B cell (primary cell): ENCODE measurements at places on chromosomes 1 and 21. TPM values are rescaled to one million over a fixed set of nuclear protein-coding genes. Genes with fewer than 3 reads are reported as not detected.
A peak's percentile ranks its signal among the peaks of the same experiment; 100 is the strongest.

DIO1 gene
- total RNA-seq, result not detected in 2 replicates

- no peak for DNase-seq
Observed at GRCh38 chr1:200442023-200442422, 32.2 kb upstream of the ZNF281 start.

DNA sequence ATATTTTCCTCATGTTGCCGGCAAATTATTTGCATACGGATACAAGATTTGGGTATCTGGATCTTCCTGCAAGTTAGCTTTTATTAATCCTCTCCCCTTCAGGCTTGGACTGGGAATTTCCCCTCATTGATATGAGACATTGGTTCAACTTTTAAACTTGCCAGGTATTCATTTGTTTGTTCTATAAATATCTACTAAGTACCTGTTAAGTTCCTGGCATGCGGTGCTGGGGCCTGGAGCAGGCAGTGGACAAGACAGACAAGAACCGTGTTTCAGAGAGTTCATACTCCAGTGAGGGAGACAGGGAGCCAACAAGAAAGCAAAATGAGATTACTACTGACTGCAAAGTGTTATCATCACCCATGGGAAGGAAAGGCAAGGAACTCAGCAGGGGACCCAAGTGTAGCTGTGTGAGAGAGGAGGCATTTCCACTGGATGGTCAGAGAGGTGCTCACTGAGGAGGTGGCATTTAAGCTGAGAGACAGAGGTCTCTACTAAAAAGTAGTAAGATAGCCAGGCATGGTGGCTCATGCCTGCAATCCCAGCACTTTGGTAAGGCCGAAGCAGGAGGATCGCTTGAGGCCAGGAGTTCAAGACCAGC, 39.1 kb upstream of the FHAD1 start:
- no peak overlapping the region for H3K4me3 ChIP-seq
- H3K4me1 ChIP-seq, result no peaks in the 10 kb centered on the region
- no peaks in the 10 kb centered on the region for H3K36me3 ChIP-seq

DNA sequence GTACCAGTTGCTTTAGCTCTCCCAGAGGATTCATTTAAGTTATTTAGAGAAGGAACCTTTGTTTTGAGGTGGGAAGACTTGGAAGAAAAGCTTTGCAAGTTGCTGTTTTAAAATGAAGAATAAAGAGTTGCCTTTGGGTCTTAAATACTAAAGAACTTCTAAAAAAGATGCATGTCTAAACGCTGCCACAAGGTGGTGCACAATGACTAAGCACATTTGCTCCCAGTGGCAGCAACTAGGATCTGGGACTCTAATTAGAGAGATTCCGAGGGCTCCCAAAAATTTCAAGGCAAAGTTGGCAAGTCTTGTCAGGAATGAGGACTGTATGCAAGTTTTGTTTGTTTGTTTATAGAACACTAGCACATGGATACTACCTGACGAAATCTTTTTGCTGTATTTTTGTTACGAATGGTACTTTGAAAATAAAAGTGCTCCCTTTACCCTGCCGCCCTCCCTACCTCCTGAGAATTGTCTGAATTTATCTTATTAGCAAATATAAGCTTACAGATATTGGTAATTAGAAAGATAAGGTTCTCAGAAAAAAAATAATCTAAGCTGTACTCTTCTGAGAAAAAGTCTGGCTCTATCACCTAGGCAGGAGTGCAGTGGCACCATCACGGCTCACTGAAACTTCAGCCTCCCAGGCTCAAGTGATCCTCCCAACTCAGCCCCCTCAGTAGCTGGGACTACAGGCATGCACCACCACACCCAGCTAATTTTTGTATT, 121.8 kb downstream of the HFM1 start:
- H3K4me1 ChIP-seq, result no peaks in the 10 kb centered on the region
- H3K27me3 ChIP-seq, result no peaks in the 10 kb centered on the region
- H3K4me3 ChIP-seq, result no peak overlapping the region
- no peak overlapping the region for H3K27ac ChIP-seq
- peak; percentile 59 for DNase-seq
- no peaks in the 10 kb centered on the region for H3K36me3 ChIP-seq

- DNase-seq, result no peak
- no peaks in the 10 kb centered on the region for H3K27me3 ChIP-seq
- H3K36me3 ChIP-seq, result peaks cover 32% of the 10 kb centered on the region
- H3K4me3 ChIP-seq, result no peak overlapping the region
- H3K27ac ChIP-seq, result peak overlapping the region; percentile 3
- peaks cover 23% of the 10 kb centered on the region for H3K4me1 ChIP-seq
Observed at GRCh38 chr1:43653893-43654292, 3.9 kb downstream of the KDM4A start.

- no peak overlapping the region for H3K4me3 ChIP-seq
- H3K27ac ChIP-seq, result no peak overlapping the region
- H3K36me3 ChIP-seq, result no peaks in the 10 kb centered on the region
- peak; percentile 20 for DNase-seq
Observed at GRCh38 chr1:108551137-108551862, 8.6 kb upstream of the EEIG2 start.

DNA sequence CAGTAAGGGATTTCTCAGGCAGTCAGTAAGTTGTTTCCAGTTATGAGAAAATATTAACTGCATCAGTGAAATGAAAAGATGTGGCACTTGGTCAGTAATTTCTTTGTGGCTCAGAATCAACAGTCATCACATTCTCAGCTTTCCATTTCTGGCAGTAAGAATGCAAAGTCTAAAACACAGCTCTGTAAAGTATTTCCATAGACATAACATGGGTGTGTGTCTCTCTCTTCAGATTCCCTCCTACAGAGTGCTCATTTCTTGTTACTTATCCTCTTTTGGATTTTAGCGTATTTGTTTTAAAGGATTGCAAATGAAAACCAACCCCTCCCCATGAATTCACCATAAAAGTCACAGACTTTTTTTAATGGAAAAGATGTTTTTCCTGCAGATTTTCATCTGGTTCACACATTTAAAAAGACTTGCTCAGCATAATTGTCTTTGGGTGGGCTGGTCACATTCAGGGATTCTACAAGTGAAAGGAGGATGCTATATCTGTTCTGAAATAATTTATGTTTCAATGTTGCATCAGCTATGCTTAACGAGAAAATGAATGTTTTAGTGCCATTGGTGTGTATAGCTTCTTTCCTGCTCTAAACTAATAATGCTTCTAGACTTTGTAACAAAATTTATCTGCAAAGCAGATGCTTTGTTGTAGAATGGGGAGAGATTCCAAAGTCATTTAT, 34.6 kb upstream of the CD55 start:
- no peak overlapping the region for H3K4me3 ChIP-seq
- H3K4me1 ChIP-seq, result peaks cover 12% of the 10 kb centered on the region
- no peak for DNase-seq
- H3K27me3 ChIP-seq, result no peaks in the 10 kb centered on the region
- H3K27ac ChIP-seq, result no peak overlapping the region

DNA sequence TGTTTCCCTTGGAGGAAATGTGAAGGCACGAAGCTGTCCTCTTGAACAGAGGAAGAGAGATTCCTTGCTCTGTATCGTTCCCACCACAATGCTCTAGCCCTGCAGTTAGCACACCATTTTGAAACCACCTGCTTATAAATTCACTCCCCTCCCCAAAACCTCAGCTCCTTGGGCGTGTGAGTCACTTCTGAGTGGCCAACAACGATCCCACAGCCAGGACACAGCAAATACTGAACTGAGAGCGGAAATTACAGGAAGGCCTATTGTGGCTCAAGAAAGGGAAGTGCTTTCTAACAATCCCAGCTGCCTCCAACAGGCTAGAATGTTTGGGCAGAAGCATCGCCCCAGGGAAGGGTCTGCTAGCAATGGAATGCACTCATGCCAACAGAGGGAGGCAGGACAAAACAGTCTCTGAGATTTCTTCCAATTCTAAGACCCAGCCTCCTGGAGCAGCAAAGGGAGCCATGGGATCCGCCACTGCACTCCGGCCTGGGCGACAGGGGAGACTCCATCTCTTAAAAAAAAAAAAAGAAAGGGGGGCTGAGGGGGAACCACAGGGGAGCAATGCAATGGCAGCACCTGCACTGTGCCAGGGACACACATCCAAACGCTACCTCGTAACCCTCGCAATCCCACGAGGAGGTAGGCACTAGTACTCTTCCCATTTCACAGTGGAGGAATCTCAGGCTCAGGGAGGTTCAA, 1.9 kb downstream of the TMEM53 start:
- no peaks in the 10 kb centered on the region for H3K36me3 ChIP-seq
- H3K4me3 ChIP-seq, result no peak overlapping the region
- peaks cover 50% of the 10 kb centered on the region for H3K4me1 ChIP-seq
- DNase-seq, result peak; percentile 61
- H3K27ac ChIP-seq, result peak overlapping the region; percentile 38

- H3K36me3 ChIP-seq, result no peaks in the 10 kb centered on the region
- H3K4me1 ChIP-seq, result no peaks in the 10 kb centered on the region
- no peak overlapping the region for H3K27ac ChIP-seq
- no peak for DNase-seq
- no peaks in the 10 kb centered on the region for H3K27me3 ChIP-seq
Observed at GRCh38 chr1:54580856-54581550, 33.0 kb downstream of the ACOT11 start.

DNA sequence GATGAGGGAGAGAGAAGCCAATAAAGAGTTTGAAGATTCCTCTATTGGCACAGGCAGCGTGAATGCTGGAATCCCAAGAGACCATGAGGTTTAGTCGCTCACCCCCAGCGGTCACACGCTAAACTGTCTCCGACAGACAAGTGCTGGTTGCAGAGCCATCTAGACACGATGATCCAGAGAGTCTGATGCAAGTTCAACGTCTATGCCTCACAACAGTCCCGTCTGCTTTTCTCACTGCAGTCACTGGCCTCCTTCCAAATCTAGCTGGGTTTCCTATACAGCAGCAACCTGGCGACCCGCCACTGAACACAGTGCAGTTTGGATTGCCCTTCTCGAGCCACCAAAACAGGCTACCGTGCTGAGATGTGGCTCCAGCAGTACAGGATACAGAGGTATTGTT, 98.6 kb upstream of the KRTAP19-8 start:
- no peaks in the 10 kb centered on the region for H3K36me3 ChIP-seq
- no peak overlapping the region for H3K27ac ChIP-seq
- peaks cover 3% of the 10 kb centered on the region for H3K4me1 ChIP-seq
- H3K27me3 ChIP-seq, result no peaks in the 10 kb centered on the region
- DNase-seq, result peak; percentile 14

RORC gene
- total RNA-seq, result 0.12 TPM in 1 of 2 replicates, not detected in the other

KIAA1614 gene
- total RNA-seq, result 0.22 and 0.46 TPM in 2 replicates

SPRR3 gene
- total RNA-seq, result not detected in 2 replicates

TAS1R1 gene
- total RNA-seq, result not detected in 2 replicates

GRCh38 chr1:40404670-40405462, 31.3 kb downstream of the SMAP2 start:
- peak; percentile 84 for DNase-seq
- H3K27me3 ChIP-seq, result no peaks in the 10 kb centered on the region
- peaks cover 15% of the 10 kb centered on the region for H3K36me3 ChIP-seq
- peak overlapping the region; percentile 76 for H3K27ac ChIP-seq

GRCh38 chr1:97691325-97691724, 229.5 kb downstream of the DPYD start:
- no peaks in the 10 kb centered on the region for H3K27me3 ChIP-seq
- H3K36me3 ChIP-seq, result no peaks in the 10 kb centered on the region
- no peak overlapping the region for H3K4me3 ChIP-seq
- no peaks in the 10 kb centered on the region for H3K4me1 ChIP-seq
- DNase-seq, result no peak

GRCh38 chr1:173152598-173152997, 54.5 kb downstream of the TNFSF4 start:
- no peaks in the 10 kb centered on the region for H3K27me3 ChIP-seq
- no peak for DNase-seq
- no peaks in the 10 kb centered on the region for H3K4me1 ChIP-seq
- H3K36me3 ChIP-seq, result no peaks in the 10 kb centered on the region

- no peaks in the 10 kb centered on the region for H3K27me3 ChIP-seq
- H3K36me3 ChIP-seq, result no peaks in the 10 kb centered on the region
- no peak overlapping the region for H3K27ac ChIP-seq
- H3K4me1 ChIP-seq, result no peaks in the 10 kb centered on the region
Observed at GRCh38 chr1:208456487-208456886, 212.3 kb upstream of the PLXNA2 start.

CDC7 gene
- total RNA-seq, result 7.4 and 8.7 TPM in 2 replicates

NTMT2 gene
- not detected in 2 replicates for total RNA-seq

DNA sequence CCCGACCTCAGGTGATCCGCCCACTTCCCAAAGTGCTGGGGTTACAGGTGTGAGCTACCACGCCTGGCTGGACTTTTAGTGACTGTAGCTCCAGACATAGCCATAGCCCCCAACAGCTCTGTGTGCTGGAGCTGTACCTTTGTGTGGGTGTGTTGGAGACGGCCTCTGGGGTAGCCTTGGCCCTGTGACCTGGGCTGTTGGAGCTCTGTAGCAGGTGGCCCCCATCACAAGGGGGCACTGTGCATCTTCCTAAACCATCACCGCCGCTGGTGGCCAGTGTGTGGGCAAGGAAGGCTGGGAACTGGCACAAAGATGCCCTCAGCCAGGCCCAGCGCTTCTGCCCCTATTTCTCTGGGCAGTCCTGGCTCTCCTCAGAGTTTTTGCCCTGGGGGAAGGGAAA, 38.4 kb upstream of the FOXO6 start:
- no peak overlapping the region for H3K27ac ChIP-seq
- no peaks in the 10 kb centered on the region for H3K4me1 ChIP-seq
- H3K4me3 ChIP-seq, result no peak overlapping the region
- no peaks in the 10 kb centered on the region for H3K36me3 ChIP-seq

PALMD gene
- not detected in 2 replicates for total RNA-seq

DNA sequence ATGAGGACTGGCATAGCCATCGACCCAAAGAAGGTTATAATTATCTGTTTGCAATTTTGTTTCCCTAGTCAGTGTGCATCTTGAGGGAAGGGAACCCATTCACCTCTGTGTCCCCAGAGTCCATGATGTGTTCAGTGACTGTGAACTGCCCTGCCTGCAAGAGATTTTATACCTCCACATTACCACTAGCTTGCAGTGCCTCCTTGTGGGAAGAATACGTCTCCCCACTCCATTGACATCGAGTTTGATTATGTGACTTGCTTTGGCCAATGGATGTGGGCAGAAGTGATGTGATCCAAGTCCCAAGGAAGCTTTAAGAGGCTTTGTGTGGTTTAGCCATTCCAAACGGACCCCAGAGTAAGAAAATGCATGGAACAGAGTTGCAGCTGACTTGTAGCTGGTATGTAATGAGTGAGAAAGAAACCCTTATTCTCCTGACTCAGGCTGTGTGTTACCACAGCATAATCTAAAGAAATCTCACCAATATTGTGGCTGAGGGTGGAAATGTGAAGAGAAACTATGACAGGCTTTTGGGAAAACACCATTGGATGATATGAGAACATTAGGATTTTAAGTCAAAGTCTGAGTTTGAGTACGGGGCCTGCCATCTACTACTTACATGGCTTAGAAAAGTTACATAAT, 47.8 kb upstream of the NRDC start:
- H3K27me3 ChIP-seq, result no peaks in the 10 kb centered on the region
- H3K4me3 ChIP-seq, result no peak overlapping the region
- DNase-seq, result peak; percentile 22
- H3K4me1 ChIP-seq, result no peaks in the 10 kb centered on the region

FAM167B gene
- 4.1 and 5.4 TPM in 2 replicates for total RNA-seq

DNA sequence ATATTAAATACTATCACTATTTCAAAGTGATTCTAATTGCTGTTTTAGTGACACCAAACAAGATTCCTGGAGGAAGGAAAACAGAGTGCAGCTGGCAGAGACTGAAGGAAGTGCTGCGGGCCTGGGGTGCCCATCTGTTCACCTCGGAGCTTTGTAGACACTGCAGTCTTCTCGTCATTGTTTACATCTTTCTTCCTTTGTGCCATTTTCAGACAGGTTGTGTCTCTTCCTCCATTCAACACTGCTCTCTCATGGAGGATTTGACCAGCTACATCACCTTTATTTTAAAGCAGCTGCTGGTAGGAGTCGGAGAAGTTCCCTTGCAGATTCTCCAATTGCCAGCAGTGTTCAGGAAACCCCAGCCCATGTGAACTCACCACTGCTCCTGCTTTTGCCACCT, 37.3 kb downstream of the ABCA4 start:
- H3K27ac ChIP-seq, result no peak overlapping the region
- no peaks in the 10 kb centered on the region for H3K36me3 ChIP-seq
- H3K4me3 ChIP-seq, result no peak overlapping the region
- DNase-seq, result no peak
- H3K27me3 ChIP-seq, result no peaks in the 10 kb centered on the region
